ENCODE measurements at places on chromosomes 6 and 20.

DNA sequence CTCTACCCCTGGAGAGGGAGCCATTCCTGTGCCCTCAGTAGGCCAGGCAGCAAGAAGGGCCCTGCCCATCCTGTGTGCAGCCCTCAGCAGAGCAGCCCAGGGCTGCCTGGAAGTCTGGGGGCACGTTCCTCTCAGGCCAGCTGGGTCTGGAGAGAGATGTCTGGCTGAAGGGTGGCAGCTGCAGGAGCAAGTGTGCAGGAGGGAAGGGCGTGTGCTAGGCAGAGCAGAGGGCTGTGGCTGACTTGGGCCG, 62.7 kb downstream of the NOL4L start:
- no peak for DNase-seq

GRCh38 chr20:9705722-9706476, 133.0 kb downstream of the PAK5 start:
- DNase-seq: no peak

GRCh38 chr20:23228912-23229311, 121.7 kb upstream of the NXT1 start:
- no peak for DNase-seq

GRCh38 chr20:10314198-10314597, 95.6 kb downstream of the SNAP25 start:
- DNase-seq: no peak

- DNase-seq: no peak
Measured at GRCh38 chr6:7798751-7799150, 72.9 kb downstream of the BMP6 start.

- DNase-seq: no peak
Measured at GRCh38 chr6:111553580-111553979, 52.1 kb downstream of the TRAF3IP2 start.

GRCh38 chr6:54730767-54731630, 115.6 kb upstream of the FAM83B start:
- DNase-seq: no peak

- no peak for DNase-seq
Measured at GRCh38 chr6:141105481-141105880, 1027.2 kb upstream of the GJE1 start.

- DNase-seq: no peak
Measured at GRCh38 chr20:7038029-7038428, 270.5 kb downstream of the BMP2 start.

DNA sequence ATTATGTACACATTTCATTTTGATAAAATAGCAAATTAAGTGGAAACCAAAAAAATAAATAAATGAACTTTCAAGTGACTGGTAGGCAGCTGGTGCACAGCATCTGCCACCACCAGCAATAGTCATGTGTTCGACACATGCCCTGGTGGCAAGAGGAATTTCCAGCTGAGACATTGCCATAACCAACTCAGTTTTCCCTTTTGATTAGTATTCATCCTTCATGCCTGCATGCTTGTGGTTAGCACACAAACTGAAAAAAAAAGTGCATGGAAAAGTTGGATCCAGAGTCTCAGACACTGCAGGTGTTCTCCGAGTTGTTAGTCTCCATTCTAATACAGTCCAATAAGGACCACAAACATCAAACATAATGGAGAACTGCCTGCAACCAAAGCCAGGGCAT, 156.0 kb upstream of the SOX4 start:
- no peak for DNase-seq

DNA sequence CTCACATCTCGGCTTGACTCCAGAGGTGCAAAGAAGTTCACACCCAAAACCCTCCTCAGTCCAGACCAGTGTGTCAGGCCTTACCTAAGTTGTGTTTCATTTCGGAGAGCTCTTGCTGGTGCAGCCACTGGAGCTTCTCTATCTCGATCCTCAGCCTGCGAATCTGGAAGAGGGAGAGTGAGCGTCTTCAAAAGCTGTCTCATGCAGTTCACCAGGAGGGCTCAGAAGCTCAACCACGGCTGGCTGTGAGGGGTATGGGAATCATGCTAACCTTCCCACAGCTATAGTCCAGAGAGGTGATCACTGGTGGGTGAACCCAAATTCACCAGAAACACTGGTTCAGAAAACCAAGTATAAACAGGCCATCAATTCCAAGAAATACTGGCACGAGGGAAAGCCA, 129.4 kb downstream of the ZMYND8 start:
- no peak for DNase-seq
